ENCODE measurements at places on chromosomes 7 and 10.

DNA sequence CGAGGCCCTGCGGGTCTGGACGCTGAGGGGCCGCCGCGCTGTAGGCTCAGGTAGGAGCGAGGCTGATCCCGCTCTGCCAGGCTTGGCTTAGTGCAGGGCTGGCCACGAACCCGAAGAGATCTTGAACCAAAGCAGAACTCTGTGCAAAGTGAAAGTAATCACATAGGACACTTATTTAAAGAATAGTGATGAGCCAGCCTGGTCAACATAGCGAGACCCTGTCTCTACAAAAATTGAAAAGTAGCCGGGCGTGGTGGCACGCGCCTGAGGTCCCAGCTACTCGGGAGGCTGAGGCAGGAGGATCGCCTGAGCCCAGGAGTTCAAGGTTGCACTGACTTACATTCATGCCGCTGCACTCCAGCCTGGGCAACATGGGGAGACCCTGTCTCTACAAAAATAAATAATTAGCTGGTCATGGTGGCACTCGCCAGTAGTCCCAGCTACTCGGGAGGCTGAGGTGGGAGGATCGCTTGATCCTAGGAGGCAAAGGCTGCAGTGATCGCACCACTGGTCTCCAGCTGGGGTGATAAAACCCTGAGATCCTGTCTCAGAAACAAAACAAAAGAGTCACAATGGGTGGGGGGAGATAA is 541 bp downstream of the ZSCAN25 start:
- DNase-seq: no peak

DNA sequence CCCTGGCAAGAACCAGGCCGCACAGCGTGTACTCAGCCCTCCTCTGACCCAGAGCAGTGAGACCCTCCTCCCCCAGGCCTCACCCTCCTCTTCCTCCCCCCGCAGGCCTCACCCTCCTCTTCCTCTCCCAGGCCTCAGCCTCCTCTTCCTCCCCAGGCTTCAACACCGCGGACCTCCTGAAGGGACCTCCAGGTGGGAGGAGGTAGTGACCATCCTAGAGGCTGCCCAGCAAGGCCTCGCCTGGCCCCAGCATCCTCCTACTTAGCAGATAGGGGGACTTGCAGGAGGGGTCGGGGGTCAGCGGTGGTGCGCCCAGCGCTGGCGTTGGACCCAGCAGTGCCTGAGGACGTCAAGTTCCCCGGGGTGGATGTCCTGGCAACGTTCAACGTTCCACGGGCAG is 270.8 kb downstream of the ELFN1 start:
- no peak for DNase-seq

- DNase-seq: peak; percentile 96
These were observed 91.7 kb downstream of the CFAP58 start for GRCh38 chr10:104445359-104445758.

- no peak for DNase-seq
These were observed 36.5 kb downstream of the GHRHR start for GRCh38 chr7:31000161-31000693.

DNA sequence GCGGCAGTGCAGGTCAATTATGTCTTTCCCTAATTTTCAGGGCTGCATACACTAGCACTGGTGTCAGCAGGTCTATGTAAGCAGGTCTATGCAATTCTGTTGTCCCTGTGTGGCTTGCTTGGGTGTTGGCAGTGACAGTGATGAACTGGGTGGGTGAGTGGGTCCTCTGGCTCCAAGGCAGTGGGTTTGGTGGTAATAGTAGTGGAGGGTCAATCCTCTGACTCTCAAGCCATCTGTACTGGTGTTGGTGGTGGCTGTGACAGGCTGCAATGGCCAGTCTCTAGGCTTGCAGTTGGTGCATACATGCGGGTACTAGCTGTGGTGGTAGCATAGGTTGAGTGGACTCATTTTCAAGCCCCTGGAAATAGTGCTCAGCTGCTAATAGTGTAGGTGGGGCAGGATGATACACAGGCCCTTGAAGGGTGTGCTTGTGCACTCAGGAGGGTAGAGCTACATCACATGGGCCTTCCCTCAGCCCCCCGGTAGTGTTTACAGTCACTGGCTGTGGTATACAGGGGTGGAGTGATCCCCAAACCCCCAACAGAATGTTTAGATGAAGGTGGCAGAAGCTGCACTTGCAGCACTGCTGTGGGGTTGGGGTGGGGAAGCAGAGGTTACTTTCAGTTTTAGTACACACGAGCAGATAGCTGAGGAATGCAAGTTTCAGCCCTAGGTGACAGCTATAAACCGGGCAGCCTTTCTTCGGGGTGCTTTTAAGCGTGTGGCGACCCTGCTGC is 331.3 kb downstream of the PCDH15 start:
- no peak for DNase-seq

- no peak for DNase-seq
These were observed 12.5 kb upstream of the DAGLB start for GRCh38 chr7:6460303-6460702.
